ENCODE measurements at places on chromosomes 1 and 21.

DNA sequence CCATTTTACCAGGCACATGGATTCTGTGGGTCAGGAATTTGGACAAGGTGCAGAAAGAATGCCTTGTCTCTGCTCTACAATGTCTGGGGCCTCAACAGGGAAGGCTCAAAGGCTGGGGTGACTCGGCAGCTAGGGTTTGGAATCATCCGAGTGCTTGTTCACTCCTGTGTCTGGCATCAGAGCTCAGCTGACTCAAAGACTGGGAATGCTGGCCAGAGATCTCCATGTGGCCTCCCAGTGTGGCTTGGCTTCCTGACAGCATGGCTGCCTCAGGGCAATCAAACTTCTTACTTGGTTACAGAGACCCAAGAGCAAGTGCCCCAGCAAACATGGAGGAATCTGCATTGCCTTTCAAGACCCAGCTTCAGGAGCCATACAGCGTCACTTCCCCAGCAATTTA, 110.5 kb downstream of the TOMM20 start:
- peak; percentile 75 for DNase-seq

- no peak for DNase-seq
Observed at GRCh38 chr1:220750131-220750515, 2.0 kb downstream of the MTARC2 start.

- DNase-seq, result no peak
Observed at GRCh38 chr1:92446546-92446945, 40.2 kb downstream of the GFI1 start.

DNA sequence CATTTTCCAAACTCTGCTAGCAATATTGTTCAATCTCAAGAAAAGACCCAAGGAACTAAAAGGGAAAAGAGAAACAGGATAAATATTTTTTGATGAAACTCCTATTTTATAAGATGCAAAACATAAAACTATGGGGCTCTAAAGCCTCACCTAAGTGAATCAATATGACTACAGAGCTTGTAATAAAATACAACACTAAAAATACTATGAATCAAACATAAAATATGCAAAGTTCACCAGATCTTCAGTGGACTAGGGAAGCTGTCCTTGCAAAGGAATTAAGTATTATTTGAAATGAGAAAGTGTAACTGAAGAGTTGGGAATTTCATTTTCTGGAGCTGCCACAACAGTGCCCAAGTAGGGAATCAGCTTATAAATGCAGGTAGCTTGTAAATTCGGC, 124.5 kb downstream of the CRB1 start:
- DNase-seq, result no peak

DNA sequence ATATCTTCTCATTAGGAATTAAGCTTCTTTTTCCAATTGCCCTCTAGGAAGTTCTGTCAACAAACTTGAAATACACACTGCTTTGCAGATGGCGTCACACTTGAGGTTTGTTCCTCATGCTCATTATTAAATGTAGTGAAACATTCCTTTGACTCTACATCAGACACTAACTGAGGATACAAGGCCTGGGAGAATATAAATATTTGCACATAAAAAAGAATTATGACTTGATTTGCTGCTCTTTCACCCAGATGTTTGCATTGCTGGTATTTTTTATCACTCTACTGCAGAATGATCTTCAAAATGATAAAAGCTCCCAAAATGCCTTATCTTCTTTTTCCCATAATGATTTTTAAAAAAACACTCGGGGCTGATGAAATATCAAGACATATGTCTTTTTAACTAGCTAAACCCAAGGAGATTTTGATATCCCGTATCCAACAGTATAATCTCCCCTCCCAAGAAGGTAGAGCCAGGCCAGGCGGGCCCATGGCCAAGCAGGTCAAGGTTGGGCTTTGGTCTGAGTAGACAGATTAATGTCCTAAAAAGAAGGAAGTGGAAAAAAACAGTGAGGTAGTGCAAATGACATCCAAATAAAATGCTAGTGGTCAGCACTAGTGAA, 264.6 kb downstream of the HHIPL2 start:
- DNase-seq, result no peak

- peak; percentile 53 for DNase-seq
Observed at GRCh38 chr1:91282695-91283420, 121.8 kb downstream of the HFM1 start.

DNA sequence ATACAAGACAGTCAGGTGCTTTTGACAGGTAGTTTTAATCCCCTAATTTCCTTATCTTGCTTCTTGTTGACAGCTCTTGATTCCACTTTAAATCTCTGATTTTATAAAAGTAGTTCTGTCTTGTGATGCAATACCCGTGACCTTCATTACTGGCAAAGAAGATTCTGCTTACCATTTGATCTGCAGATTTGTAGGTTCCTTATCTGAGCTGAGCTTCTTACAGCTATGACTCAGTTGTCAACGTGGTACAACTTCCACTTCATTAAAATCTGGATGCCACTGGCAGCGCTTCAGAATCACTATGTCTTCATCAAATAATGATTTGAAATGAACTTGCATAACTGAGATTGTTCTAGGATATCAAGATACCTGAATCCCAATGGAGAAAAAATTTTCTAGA, 543.6 kb upstream of the B3GALT2 start:
- DNase-seq, result no peak

DNA sequence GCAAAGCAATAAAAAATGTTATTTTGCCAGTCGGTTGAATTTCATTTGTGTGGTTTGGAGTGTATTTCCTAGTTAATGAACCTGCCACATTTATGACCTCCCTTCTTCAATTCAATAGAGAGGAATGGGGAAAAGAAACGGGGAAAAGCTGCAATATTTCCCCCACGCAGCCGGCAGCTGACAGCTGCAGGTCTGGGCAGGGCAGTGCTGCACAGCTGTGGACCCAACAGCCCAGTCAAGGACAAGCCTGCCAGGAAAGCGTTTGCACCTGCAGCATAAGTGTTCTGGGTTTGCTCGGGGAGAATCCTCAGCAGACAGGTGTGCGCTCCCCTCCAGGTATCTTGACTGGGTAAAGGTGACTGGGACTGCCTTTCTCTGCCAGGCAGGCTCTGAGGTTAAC, 53.4 kb downstream of the FBXO2 start:
- no peak for DNase-seq

GRCh38 chr1:21278860-21279845, 11.1 kb downstream of the ECE1 start:
- no peak for DNase-seq

DNA sequence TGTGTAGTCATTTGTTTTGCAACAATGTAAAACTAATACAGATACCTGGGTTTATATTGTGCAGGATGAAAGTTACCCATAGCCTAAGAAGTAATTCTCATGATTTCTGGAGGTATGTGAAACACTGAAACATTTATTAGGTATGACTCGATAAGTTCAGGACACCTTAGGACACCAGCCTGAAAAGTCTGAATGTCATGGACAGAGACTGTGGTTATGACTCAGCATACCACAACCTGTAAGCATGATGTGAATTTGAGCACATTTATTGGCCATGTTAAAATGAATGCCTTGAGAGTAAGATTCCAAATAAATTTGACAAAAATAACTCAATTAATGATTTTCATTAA, 1471.7 kb upstream of the B3GALT2 start:
- peak; percentile 56 for DNase-seq
